ENCODE measurements at places on chromosomes 5 and 9.

DNA sequence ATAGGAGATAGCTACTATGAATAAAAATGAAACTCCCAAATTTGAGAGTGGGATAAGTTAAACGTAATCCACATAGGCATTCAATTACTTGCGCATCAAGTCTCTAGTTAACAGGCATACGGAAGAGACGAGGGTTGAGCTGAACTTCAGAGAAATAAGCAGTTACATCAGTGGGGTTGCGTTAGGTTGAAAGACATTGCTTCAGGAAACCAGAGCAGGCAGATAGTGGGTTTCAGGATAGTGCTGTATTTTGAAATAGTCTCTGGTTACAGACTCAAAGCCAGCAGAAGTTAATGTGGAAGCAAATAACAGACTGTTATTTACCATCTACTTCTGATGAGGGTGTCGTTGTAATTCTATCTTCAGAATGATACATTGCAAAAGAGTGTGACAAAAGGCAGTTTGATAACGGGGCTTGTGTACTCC, 533.4 kb downstream of the PDE4D start:
- DNase-seq: no peak

DNA sequence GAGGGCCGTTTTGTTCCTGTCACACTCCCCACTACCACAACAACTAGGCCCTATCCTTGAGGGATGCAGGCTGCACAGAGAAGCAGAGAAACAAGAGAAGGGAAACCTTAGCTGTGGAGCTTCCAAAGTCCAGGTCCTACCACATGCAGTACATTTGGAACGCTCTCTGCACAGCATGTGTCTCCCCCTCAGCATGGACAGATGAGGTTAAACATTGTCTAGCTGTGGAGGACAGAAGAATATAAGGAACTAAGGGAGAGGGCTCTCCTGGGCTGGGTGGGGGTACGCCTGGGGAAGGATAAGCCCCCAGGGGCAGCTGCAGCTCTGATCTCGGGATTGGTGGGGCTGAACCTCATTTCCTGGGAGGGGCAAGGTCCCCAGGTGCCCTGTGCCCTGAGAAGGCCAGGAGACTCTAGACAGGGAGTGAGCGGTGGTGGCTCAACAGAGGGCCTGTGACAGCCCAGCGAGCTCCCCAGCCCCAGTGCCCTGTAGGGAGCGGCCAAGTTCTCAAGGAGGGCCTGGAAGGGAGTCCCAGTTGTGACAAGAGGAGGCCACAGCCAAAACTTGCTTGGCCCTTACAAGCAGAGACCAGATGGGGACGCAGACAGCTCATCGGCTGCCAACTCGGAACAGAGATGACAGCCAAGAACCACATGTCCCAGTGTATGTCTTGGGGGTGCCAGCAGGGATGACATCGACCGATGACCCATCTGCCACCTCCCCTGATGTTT, 30.1 kb downstream of the TSPAN17 start:
- no peak for DNase-seq

DNA sequence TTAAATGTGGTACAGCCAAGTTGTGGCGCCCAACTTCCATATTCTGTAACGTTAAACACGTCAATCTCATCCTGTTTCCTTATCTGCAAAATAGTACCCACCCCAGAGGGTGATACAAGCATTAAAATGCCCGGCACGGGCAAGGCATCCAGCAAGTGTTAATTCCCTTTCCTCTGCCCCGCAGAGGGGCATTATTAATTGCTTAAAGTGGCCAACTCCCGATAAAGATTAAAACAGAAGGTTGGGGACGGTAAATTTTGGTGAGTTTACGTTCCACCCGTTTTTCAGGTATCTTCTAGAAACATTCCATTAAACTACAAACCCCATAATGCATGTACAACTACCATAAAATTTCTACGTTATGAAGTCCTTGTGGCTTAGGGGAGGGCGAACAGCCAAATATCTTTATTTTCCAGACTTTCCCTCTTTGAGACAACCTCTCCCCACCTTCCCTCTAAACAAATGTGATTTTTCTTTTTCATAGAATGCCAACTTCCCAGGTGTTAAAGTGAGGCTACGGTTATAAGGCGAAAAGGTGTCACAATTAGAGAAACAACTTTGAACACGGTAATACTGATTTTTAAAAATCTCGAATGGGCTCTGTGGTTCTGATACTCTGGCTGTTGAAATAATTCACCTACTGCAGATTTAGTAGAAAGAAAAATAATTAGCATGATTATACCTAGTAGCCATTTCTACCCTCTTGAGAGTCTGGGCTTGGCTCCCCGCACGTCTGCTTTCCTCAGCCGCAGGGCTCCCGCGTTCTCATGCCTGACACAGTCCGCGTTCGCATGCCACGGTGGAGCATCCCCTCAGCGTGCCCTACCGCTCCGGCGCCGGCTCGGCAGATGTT, 1.2 kb upstream of the GPBP1 start:
- no peak for DNase-seq

DNA sequence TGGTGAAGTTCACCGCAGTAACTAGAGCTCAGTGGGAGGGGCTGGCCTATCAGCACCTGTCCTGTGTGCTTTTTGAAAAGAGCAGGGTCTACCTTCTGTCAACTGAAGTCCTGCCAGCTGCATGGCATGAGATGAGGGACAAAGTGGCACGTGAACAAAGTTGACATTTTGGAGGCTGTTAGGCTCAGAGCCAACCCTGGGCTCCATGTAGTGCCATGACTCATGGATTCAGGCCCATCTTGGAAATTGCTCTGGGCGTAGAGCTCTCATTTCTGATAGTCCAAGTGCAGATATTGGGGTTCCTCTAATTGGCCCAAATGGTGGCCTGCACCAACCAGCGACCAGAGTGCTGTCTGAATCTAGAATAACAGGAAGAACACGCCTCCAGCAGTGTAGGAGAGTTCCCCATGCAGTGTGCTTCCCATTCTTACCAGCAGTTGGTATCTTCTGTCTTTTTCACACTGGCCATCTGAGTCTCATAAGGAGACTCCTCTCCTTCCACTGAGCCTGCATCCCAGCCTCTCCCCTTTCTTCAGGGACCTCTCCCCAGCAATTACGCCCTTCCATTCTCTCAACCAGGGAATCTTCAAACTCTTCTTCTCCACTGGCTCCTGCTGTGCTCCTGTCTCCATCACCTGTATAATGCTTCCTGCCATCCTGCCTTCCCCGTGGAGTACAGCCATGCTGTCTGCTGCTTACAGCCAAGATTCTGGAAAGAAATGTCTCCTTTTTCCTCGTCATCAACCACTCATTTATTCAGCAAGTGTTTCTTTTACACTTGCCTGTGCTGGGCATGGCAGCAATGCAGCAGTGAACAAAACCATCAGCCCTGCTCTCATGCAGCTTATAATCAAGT, 30.4 kb downstream of the IRF1 start:
- no peak for DNase-seq

GRCh38 chr5:158246661-158247060, 387.7 kb upstream of the CLINT1 start:
- no peak for DNase-seq

DNA sequence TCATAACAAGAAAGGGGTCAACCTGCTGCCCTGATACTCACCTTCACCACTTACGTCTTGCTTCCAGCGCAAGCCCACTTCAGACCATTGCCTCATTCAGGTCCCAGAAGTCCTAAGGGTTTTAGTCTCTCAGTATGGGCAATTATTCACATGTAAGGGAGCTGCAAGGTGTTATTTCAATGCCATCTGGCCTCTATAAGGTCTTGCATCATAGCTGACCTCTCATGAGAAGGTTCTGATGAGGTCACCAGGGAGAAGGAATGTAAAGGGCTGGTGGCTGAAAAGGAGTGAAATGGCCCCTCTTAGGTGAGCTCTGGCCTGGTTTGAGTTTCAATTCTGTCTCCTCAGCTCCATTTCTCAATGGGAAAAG, 1.5 kb upstream of the MARCHF3 start:
- DNase-seq: no peak

- DNase-seq: no peak
Observed at GRCh38 chr5:173629628-173630027, 13.2 kb upstream of the BOD1 start.

- no peak for DNase-seq
Observed at GRCh38 chr5:125424402-125425141, 678.1 kb upstream of the ZNF608 start.

DNA sequence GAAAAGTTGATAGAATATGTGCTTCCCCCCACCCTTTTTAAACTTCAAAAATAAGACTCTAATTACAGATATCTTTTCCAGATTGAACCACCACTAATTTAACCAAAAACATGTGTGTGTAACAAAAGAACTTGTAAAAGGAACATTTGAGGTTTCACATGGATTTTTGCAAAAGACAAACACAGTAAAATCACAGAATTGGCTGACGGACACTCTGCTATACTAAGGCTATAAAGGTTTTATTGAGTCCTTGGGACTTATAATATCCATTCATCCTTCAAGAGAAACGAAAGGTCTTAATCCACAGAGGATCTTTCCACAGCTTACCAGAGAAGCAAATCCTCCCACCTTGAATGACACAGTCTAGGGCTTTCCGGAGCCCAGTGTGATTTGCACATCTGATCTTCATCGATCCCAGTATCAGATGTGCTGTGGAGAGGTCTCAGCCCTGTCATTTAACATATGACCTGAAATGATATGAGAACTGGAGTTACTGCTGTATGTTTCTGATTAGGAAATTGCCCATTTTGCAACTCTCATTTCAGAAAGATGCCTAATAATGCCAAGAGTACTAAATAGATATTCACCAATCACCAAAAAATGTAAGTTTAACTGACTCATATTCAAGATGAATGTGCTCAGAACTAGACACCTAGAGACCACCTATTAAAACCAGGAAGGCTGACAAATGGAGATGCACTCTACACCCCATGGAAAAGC, 256.5 kb upstream of the FBXL7 start:
- no peak for DNase-seq

- DNase-seq: no peak
Observed at GRCh38 chr5:36657563-36657995, 51.2 kb downstream of the SLC1A3 start.

DNA sequence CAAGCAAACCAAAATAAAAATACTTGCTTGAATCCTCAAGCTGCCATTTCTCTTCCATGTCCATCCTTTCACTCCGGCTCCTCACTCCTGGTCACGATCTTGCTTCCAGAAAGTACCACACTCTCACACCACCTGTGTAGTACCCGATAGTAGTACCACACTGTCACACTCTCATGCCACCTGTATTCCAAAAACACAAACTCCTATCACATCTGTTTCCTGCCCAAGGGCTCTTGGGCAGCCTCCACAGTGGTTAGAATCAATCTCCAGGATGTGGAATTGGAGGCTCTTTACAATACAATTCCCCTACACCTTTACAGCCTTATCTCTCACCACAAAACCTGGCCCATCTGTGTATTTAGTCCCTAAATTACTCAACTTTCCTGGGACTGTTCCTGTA, 130.6 kb downstream of the GNAQ start:
- no peak for DNase-seq

DNA sequence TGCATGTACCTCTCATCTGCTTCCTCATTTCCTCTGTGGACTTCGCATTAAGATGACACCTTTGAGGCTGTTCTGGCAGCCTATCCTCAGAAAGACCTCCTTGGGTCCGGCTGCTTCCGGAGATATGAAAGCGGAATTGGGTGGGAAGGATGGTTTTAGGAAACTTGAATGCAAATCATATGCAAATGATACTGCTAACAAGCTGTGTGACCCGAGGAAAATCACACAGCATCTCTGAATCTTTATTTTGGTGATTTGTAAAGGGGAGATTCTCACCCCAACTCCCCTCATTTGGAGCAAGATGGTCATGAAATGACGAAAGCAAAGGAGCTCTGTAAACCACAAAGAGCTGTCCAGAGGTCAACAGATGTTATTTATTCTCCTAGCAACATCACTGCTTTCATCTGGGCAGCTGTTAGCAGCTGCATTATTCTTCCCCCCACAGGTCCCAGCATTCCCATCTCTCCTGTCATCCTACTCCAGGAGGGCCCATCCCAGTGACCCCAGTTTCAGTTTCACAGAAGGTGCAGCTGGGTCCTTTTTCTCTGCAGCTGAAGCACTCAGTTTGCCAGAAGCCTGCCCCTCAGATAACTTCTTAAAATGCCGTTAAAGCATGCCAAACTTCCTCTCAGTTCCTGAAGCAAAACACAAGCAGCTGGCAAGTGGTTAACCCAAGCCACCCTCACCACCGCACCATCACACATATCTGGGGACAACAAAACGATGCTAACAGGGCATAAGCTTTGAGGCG, 269.5 kb downstream of the SEC61B start:
- DNase-seq: no peak

GRCh38 chr5:10243660-10244240, 5.9 kb downstream of the ATPSCKMT start:
- DNase-seq: no peak

GRCh38 chr5:68329554-68330255, 114.1 kb downstream of the PIK3R1 start:
- no peak for DNase-seq

DNA sequence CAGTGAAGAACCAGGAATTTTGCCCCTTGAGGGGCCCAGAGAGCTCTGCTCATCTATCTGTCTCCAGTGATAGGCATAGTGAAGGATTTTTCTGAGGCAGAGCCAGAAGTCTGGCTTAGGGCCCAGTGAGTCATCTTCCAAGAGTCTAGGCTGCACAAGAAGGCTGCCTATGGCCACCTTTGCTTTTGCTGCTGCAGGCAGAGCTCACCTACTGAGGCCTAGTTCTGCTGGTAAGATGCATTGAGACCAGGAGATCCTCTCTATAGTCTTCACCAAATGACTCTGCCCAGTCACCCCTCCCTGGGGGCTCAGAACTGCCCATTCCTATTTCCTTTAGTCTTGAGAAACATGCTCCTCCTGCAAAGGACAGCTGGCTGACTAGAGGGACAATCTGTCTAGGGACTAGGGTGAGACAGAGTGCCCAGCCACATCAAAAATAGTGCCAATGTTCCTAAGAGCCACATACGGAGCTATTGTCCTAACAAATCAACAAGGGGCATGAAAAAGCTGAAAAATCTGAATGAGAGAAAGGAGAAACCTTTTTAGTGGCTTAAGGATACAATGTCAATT, 40.3 kb upstream of the CDKN2AIPNL start:
- no peak for DNase-seq

DNA sequence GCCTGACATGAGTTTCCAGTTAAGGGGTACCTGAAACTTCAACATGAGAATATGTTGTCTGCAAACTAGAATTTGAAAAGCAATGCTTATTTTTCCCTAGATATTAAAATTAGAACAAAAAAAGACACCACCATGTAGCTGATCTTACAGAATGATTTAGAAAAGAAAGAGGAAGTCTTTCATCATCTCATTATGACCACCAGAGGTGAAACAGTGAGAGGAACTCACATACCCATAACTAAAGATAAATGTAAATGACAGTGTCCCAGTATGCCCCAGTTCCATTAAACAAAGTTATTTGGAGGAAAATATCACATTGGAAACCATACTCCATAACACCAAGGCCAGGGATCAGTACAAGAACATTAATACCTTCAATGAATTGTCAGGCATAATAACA, 6.9 kb downstream of the TAF7 start:
- DNase-seq: no peak

GRCh38 chr9:78215706-78216105, 20.2 kb upstream of the CEP78 start:
- DNase-seq: no peak
